Right ventricle myocardium superior (tissue), 1 donor: ENCODE measurements at places on chromosomes 6 and 20. TPM values are rescaled to one million over a fixed set of nuclear protein-coding genes. Genes with fewer than 3 reads are reported as not detected.

The CLIC5 gene
- 279 TPM for total RNA-seq

The EZR gene
- 197 TPM for total RNA-seq

The PDE10A gene
- 11.6 TPM for total RNA-seq

The FUT9 gene
- total RNA-seq: not detected

The VSX1 gene
- total RNA-seq: 0.30 TPM

The TREML2 gene
- not detected for total RNA-seq

The TRAPPC3L gene
- total RNA-seq: 0.11 TPM

The SIGLEC1 gene
- 9.6 TPM for total RNA-seq

The CCM2L gene
- total RNA-seq: 8.5 TPM

The VAPB gene
- 66.7 TPM for total RNA-seq

The EPHA7 gene
- 2.4 TPM for total RNA-seq

DNA sequence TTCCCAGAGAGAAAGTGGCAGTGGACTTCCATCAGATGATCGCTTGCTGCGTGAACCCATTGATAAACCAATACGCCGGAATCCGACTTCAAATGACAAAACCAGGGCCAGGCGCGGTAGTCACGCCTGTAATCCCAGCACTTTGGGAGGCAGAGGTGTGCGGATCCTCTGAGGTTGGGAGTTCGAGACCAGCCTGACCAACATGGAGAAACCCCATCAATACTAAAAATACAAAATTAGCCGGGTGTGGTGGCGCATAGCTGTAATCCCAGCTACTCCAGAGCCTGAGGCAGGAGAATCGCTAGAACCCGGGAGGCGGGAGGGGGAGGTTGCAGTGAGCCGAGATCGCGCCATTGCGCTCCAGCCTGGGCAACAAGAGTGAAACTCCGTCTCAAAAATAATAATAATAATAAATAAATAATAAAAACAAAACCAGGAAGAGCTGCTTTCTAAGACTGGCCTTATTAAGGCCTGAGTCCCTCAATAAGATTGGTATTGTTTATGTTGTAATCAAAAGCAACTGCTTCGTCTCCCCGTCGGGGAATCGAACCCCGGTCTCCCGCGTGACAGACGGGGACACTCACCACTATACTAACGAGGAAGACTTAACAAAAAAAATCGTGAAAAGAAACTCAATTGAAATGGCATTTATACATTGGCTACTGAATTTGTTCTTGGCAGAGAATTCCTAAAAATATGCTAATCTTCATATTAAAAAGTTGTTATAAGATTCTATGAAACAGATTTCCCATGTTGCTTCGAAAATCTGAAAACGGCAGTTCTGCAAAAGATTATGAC, 110.2 kb upstream of the ZNF184 start:
- DNase-seq: no peak

GRCh38 chr20:8331740-8332412, 199.8 kb downstream of the PLCB1 start:
- DNase-seq: peak; percentile 41

DNA sequence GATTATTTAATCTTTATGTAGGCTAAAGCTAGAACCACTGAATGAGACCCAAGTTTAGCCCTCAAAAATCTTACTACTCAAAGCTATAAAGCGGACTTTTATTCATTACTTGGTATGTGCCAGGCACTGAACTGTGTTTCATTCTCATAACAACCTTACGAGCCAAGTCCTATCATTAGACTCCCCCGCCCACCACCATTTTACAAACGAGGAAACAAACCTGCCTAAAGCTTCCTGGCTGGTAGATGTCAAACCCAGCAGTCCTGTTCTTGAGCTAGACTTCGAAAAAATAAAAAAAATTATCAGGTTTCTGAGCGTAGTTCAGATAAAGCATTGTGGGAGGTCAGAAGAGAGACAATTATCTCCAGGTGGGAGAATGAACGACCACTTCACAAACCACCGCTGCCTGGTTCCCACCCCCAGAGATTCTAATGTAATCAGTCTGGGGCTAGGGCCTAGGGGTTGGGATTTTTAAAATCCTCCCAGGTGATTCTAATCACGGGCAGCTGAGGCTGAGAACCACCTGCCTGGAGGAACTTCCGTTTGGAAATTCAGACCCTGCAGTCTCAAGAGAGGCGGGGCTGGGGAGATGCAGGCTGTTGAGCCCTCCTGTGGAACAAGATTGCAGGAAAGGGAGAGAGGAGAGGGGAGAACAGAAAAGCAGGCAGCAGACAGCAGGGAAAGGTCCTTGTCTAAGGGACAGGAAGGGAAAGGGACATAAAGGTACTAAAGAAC, 8.6 kb downstream of the ADTRP start:
- no peak for DNase-seq

DNA sequence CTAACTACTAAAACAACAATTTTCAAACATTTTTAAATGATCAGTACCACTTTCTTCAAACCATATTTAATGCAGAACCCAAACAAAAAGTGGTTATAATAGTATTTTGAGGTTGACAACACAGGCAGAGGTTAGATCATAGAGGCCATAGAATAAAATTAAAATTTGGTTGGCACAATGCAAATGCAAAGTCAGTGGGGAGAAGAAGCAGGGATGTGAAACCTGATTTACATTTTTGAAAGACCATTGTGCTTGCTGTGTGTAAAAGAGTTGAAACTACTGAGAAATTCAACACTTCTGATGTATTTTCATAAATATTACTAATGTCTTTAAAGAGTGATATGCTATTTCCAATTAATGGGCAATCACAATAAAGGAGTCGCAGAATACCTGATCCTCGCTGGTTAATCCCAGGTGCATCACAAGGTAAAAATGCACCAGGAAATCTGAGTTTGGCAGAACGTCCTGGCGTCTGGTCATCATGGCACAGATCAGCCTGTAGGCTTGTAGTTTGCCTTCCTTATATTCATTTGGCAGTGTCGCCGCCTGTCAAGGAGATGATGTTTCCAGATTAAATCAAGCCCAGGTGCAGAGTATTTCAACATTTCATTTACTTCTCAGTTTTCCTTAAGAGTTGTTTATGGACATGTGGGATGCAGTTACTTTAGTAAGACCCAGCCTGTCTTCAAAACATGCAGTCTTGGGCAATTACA, 141.2 kb downstream of the RALGAPA2 start:
- no peak for DNase-seq

GRCh38 chr6:149897855-149898744, at the start of gene RAET1E:
Gene RAET1E, minus strand, starts transcription at chr6:149898113. Its CDS starts 7,212 bp downstream, at chr6:149890901.
- DNase-seq: no peak

- peak; percentile 70 for DNase-seq
These were observed 10.7 kb downstream of the SDC4 start for GRCh38 chr20:45337367-45338120.

GRCh38 chr6:71737953-71738352, 148.4 kb upstream of the RIMS1 start:
- DNase-seq: no peak

DNA sequence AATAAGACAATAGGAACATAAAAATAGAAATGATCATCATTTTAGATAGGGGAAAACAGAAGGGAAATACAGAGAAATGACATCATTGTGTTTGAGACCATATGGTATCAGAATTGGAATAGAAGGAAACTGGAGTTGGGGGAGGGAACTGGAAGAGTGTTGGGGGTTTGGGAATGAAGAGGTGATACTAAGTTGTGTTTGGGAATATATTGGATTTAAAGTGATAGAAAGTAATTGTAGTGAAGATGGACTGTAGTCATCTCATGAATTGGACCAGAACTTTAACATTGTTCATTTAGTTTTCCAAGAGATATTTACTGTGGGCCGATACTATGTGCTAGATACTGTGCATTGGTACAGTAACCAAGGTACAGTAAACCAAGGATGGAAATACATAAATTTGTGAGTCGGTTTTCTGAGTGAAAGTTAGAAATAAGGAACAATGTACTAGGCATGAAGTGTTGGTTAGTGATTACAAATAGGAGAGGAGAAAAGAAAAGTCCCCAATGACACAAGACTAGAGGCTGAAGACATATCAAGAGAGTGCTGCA, 32.3 kb downstream of the KCNQ5 start:
- no peak for DNase-seq

DNA sequence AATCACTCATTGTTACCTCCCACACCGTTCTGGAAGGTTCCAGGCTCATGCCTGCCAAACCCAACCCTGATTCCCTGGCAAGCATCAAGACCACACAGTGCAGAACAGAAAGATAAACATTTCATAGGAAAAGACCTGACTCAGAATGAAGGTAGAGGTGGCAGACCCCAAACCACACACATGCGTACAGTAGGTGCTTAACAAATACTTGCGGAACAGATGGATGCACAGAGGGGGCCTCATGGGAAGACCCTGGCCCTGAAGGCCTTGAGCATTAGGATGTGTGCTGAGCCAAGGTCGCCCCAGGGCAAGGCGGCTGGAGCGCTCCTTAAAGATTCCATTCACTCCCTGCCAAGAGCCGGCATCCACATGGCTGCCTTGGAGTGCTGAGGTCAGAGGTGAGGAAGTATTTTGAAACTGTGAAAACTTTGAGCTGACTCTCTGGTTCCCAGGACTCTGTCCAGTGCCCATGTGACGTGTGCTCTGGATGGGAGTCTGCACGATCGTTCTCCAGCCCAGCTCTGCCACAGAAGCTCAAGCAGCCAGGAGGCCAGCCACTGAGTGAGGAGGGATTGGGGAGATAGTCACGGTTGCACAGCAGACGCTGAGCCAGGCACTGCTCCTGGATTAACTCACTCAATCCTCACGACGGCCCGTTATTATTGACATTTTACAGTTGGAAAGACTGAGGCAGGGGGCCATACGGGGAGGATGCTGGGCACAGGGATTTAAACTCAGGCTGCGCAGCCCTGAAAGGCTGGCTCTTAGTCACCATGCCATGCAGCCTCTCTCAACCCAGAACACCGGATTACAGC, 65.5 kb upstream of the AFDN start:
- DNase-seq: peak; percentile 75

- no peak for DNase-seq
These were observed 18.9 kb downstream of the CDH22 start for GRCh38 chr20:46289432-46289831.

- DNase-seq: no peak
These were observed 691 bp downstream of the ATRN start for GRCh38 chr20:3471397-3472021.

DNA sequence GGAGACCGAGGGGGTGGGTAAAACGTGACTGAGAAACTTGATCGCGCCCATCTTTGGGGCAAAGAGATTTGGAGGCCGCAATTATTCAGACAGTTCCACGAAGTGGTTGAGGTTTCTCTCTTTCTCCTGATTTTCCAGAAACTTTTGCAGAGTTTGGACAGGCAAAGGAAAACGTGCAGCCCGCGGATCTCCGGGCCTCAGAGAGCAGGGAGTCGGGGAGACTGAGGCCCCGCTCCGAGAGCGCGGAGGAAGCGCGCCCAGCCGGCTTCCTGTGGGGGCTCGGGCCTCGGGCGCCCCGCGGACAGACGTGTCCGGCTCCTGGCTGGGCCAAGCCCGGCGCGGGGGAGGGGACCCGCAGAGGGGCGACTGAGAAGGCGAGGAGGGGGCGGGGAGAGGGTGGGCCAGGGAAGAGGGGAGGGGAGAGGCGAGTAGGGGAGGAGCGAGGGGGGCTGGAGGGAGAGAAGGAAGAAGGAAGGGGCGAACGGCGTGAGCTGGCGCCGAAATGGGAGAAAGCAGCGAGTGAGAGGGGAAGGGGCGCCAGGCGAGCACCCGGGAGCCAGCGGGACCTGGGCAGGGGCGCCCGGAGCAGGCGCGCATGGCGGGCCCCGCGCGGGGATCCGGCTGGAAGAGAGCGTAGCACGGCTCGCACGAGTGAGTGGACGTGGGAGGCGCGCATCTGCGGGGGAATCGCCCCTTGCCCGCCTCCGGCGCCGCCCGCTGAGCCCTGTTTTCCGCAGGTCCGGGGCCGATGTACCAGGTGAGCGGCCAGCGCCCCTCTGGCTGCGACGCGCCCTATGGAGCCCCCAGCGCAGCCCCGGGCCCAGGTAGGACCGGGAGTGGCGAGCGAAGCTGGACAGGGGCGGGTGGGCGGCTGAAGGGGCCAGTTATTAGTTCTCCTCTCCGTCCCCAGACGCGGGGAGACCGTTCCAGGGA, at the start of gene MDFI:
MDFI (plus strand) TSS at position 467 of the 933 bp plus-strand sequence; CDS start at position 749, 282 bp downstream.
- no peak for DNase-seq

- no peak for DNase-seq
These were observed 41.1 kb downstream of the HS3ST5 start for GRCh38 chr6:114301596-114302219.

GRCh38 chr6:112710710-112711109, 363.6 kb downstream of the RFPL4B start:
- DNase-seq: no peak

DNA sequence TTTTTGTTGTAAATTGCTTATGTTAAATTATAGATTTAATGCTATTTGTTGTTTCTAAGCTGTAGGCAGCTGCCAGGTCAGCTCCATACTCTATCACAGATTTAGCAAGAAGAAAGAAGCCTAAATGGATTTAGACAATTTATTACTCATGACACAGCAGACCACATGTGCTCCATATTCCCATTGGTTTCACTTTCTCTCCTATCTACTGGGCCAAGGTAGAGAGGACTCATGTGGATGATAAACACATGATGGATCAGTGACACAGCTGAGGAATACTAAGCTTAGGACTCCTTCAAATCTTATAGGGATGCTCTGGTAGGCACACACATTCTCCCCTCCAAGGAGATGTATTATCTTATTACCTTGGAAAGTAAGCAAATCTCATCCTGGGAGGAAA, 553.0 kb upstream of the ADGRB3 start:
- no peak for DNase-seq

DNA sequence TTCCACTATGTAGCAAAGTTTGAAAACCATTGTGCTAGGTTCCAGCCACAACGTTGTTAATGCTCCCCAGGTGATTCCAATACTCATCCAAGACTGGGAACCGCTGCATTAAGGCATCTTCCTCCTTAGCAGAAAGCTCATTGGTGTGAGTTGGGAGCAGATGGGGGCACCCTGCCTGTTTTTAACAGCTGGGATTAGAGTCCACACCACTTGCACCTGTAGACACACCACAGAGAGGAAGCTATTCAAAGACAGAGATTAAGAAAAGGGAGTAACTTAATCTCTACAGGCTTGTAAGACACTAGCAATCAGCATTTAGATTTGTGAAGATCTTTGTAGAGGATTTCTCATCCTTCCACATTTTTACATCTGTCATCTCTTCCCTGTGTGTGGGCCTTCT, 333.9 kb upstream of the SOX4 start:
- DNase-seq: no peak
